ENCODE measurements at places on chromosomes 7 and 10.
A peak's percentile ranks its signal among the peaks of the same experiment; 100 is the strongest.

DNA sequence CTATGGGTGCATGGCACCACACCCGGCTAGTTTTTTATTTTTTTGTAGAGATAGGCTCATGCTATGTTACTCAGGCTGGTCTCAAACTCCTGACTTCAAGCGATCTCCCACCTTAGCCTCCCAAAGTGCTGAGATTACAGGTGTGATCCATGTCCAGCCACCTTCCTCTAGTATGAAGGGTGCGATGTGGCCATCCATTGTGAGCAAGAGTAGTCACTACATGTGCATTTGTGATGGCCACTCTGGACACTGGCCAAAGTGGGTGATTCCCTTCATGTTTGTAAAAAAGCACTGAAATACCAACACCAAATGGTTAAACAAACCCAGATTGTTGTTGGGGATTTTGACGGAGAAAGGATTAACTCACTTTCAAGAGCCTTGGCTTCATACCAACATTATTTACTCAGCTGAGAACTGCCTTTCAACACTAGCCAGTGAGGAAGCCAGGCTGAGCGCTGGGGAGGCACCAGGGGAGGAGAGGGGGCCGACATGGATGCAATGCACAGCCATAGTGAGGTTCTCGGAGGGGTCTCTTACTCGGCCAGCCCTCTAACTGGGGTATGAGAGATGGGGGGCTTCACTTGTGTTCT lies 198.1 kb upstream of the LYZL2 start:
- H3K27ac ChIP-seq = no peak overlapping the region
- no peaks in the 10 kb centered on the region for H3K36me3 ChIP-seq
- DNase-seq = no peak
- no peaks in the 10 kb centered on the region for H3K27me3 ChIP-seq
- H3K4me3 ChIP-seq = no peak overlapping the region

- peak overlapping the region; percentile 64 for H3K27ac ChIP-seq
- no peak overlapping the region for H3K4me3 ChIP-seq
- H3K36me3 ChIP-seq = no peaks in the 10 kb centered on the region
- DNase-seq = peak; percentile 81
- peaks cover 10% of the 10 kb centered on the region for H3K4me1 ChIP-seq
These were observed 22.2 kb upstream of the SRGN start for GRCh38 chr10:69065406-69066361.

DNA sequence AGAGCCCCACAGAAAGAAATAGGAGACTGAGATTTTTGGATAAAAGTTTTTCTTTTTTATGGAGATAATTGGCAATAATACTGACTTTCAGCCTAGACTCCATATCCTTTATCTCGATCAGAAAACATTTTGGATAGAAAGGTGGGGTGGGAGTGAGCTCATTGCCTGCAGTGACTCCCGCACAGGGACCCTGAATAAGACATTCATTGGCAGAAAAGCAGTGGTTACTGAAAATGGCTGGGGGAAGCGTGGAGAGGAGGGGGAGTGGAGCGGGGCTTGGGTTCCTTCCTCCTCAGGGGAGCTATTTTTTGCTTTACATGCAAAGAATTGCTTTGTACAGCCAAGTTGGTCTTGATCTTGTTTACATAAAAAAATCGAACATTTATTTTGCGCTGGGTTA lies 90.4 kb upstream of the BMPER start:
- peaks cover 13% of the 10 kb centered on the region for H3K4me1 ChIP-seq
- H3K4me3 ChIP-seq = peak overlapping the region; percentile 32
- H3K27ac ChIP-seq = peak overlapping the region; percentile 52
- no peaks in the 10 kb centered on the region for H3K27me3 ChIP-seq
- DNase-seq = no peak

DNA sequence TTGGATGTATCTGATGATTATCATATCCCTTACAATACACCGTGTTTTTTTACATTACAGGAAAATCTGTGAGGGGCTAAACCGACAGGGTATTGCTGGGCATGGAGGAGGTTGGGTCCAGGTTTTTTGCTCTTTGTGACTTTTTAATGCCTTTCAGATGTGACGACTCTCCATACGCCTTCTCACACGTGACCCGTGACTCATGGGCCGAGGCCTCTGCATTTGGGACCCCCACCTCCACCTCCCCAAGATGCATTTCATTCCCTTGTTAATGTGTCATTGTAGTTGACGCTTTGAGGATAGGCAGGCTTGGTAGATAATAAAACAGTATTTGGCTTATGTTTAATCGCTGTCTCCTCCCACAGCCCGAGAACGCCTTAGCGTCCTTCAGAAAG lies 95.3 kb downstream of the CUX1 start:
- H3K27me3 ChIP-seq = no peaks in the 10 kb centered on the region
- H3K27ac ChIP-seq = no peak overlapping the region
- no peak overlapping the region for H3K4me3 ChIP-seq
